NCI-H1417 treated with DMSO at 0.1 percent for 48 hours (cell line): ENCODE measurements at places on chromosomes 5 and 9.

DNA sequence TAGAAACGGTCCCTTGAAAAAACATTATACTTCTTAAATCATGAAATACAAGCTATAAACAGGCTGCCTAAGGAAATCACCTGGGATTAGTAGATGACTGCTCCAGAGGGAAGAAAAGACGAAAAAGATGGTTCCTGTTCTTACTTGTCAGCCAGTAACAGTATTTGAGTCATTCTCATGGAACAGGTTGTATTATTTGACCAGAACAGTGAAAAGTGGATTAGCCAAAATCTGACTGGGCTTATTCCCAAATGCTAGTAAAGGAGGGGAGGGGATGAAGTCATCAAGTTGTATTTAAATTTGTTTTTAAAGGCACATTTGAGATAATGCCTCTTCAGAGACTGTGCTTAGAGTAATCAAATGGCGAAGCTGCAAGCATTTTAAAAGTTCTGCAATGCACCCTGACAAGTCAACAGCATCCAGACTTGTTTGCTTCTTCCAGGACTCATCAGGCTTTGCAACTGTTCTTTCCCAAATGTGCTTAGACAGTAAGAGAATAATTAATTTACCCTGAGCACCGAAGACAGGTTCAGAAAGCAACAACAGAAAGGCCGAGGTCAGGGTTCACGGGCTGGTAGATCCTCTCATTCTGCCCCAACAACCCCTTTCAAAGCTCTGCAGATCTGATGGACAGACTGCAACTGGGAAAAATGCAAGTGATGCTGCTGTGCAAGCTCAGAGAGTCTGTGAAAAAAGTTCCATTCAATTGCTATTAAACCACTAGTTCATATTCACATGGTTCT, 800.6 kb downstream of the KCTD16 start:
- DNase-seq = no peak

GRCh38 chr9:110214090-110214489, 6.1 kb upstream of the C9orf152 start:
- no peak for DNase-seq

GRCh38 chr9:6040077-6040476, 24.7 kb upstream of the RANBP6 start:
- DNase-seq = no peak

DNA sequence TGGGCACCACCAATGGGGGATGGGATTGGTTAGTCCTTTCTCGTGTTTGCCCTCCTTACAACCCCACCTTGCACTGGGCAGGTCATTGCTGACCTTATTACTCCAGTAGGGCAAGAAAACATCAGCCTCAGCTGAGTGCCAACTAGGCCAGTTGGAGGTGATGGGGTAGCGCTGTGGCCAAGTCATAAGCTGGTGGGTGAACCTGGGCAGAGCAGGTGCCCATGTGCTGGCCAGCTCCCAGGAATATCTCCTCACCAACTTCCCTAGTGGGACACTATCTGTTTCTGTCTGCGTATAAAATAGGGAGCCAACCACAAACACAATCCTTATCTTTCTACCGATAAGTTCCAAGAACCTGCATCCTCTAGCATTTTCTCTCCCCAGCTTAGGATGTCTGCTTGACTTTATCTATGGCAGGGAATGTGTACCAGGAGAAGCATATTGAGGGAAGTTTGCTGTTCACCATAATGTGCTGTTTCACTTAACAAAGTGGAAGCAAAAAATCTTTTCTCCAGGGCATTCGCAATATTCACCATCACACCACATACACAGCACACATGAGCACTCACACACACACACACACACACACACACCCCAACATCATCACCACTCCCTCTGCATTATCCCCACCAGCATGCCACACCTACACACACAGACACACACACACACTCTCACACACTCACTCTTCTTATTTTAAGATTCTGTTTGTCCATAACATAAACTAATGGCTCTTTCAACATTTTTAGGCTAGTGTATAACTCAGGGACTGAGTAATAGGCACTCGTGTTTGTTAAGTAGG, 390.0 kb downstream of the ENC1 start:
- no peak for DNase-seq

DNA sequence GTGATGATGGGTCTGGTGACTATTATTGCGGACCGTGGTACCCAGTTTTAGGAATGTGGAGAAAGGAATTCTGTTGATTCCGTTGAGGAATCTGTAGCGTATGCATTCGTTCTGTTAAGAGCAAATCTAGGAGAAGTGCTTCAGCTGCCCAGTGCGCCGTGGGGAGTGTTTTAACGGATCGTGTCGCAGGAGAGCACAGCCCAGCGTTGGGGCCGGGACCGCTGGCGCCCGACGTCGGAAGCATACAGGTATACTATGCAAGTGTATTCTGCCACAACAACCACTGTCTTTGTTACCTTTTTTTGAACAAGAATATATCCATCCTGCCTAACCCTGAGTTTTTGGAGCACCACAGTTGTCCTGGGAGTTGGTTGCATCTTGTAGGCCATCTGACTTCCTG, 42.7 kb downstream of the TENT4A start:
- DNase-seq = no peak

DNA sequence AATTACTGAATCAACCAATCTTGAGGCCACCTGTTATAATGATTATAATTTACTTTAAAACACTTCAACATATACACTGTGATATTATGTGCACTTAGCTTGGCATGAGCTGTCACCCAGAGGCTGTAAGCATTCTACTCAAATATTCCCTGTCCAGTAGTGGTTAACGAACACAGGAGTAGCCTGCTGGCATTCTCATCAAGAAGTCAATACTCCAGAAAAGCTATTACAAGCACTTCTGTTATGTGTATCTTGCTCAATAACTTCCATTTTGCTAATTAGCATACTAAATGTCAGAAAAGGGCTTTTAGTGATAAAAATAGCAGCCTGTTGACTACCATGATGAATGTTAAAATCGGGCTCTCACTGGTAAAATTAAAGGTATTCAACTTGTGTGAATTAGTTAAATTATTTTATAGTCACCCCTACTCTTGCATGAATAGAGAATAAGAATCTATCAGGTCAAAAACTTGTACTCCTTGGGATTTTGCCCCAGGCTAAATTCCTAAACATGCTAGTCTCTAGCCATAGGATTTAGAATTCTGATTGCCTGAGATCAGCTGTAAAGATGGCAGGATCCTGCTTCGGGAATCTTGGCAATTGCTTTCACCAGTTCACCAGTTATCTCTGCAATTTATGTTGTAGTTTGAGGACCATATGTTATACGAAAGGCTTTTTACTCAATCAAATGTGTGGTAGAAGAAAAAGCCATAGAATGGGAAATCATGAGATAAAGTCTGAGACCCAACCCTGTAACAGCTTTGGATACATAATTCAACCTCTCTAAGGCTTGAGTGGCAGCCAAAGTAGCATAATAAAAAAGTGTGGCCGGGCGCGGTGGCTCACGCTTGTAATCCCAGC, 43.4 kb upstream of the PAM start:
- DNase-seq = no peak

DNA sequence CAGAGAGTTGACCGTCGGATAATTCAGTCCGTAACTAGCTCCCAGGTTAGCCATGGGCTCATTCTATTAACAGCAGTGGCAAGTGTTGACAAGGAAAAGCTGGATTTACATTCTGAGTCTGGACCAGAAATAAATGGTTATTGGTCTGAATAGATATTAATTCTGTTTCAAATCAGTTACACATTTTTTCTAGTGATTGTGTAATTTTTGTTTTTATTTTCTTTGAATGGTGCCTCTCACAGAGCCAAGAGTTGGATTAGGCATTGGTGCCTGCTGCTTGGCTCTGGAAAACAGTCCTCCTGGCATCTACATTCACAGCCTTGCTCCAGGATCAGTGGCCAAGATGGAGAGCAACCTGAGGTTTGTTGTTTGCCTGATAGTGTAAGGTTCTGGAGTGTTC, 115.1 kb downstream of the GOLPH3 start:
- DNase-seq = no peak

- no peak for DNase-seq
Measured at GRCh38 chr5:61402970-61403900, 71.2 kb downstream of the ZSWIM6 start.
